ENCODE measurements at places on chromosomes 1 and 21. TPM values are rescaled to one million over a fixed set of nuclear protein-coding genes. Genes with fewer than 3 reads are reported as not detected.
A peak's percentile ranks its signal among the peaks of the same experiment; 100 is the strongest.

DNA sequence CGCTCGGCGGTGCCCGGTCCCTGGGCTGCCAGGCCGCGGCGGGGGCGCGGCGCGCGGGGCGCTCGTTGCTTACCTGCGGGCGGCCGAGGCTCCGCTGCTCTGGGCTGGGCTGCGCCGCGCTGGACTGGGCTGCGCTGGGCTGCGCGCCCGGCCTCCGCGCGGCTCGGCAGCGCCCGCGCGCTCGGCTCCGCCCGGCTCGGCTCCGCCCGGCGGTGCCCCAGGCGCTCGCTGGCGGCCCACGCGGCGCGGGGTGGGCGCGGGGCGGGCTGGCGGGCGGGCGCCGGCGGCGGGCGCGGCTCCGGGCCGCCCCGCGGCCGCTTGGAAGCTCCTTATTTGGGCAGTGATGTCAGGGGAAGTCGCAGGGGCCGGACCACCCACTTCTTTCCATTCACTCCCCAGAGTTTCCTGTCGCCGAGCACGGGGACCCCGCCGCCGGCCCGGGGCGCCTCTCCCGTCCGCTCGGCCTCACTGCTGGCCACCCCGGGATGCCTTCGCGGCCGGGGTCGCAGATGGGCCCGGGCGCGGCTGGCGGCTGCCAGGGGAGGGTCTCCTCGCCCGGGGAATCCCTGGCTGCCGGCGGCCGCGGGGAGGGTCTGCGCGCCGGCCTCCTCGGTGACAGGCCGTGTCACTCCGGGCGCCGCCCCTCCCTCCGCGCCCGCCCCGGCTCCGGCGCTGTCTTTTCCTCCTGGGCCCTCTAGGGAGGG lies 177.7 kb upstream of the EDN2 start:
- H3K4me1 ChIP-seq = peaks cover 14% of the 10 kb centered on the region
- H3K4me3 ChIP-seq = peak overlapping the region; percentile 79
- H3K36me3 ChIP-seq = no peaks in the 10 kb centered on the region
- no peaks in the 10 kb centered on the region for H3K27me3 ChIP-seq

- no peak overlapping the region for H3K27ac ChIP-seq
- H3K4me3 ChIP-seq = no peak overlapping the region
- no peaks in the 10 kb centered on the region for H3K27me3 ChIP-seq
- H3K4me1 ChIP-seq = no peaks in the 10 kb centered on the region
- DNase-seq = no peak
These were observed 34.7 kb upstream of the RIPK4 start for GRCh38 chr21:41801321-41802197.

DNA sequence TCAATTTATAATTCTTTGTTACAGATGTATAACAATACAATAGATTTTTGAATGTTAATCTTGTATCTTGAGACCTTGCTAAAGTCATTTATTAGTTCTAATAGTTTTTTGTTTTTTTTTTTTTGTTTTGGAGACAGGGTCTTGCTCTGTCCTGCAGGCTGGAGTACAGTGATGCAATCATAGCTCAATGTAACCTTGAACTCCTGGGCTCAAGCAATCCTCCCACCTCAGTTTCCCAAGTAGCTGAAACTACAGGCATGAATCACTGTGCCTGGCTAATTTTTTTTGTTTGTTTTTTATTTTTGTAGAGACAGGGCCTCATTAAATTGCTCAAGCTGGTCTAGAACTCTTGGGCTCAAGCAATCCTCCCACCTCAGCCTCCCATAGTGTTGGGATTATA lies 26.2 kb upstream of the DIPK1A start:
- no peak for DNase-seq
- peaks cover 4% of the 10 kb centered on the region for H3K4me1 ChIP-seq
- H3K36me3 ChIP-seq = no peaks in the 10 kb centered on the region
- no peaks in the 10 kb centered on the region for H3K27me3 ChIP-seq
- no peak overlapping the region for H3K4me3 ChIP-seq

GRCh38 chr1:63411066-63411465 lies 43.6 kb downstream of the ALG6 start:
- H3K4me3 ChIP-seq = no peak overlapping the region
- H3K27ac ChIP-seq = no peak overlapping the region
- H3K36me3 ChIP-seq = no peaks in the 10 kb centered on the region
- H3K27me3 ChIP-seq = no peaks in the 10 kb centered on the region
- no peaks in the 10 kb centered on the region for H3K4me1 ChIP-seq

GRCh38 chr1:198906739-198907422 lies 268.0 kb downstream of the PTPRC start:
- H3K4me1 ChIP-seq = peaks cover 44% of the 10 kb centered on the region
- H3K36me3 ChIP-seq = no peaks in the 10 kb centered on the region
- H3K27me3 ChIP-seq = no peaks in the 10 kb centered on the region
- no peak for DNase-seq

DNA sequence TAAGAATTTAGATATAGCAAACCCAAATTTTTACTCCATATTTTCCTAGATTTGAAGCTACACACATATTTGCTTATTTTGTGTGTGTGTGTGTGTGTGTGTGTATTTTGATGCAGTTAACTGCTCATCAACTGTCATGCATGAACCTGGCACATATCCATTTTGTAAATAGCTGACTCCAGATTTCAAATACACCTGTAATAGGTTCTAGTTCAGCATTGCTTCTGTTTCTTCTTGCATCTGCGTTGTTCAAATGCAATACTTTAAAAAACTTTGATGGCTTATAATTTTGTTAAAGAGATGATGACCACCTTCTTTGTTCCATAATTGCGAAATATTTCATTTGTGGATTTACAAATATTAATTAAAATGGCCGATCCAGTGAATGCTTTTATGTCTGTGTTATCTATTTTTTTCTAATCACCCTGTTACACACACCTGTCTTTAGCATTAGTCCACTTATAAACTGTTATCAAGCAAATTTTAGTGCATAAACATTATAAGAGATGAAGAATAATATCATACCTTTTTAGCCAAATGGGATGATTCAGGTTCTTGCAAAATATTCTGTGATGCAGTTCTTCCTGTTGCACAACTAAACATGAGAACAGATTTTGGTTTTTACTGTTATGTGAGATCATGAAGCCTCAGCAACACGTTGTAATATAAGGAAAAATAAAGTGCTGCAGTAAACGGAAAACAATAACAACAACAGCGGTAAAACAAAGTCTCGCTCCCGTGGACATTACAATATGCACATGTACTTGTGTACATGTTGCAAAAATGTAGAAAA lies 12.7 kb upstream of the S100A11 start:
- peak overlapping the region; percentile 98 for H3K27ac ChIP-seq
- H3K4me1 ChIP-seq = peaks cover 47% of the 10 kb centered on the region
- H3K4me3 ChIP-seq = no peak overlapping the region
- H3K36me3 ChIP-seq = no peaks in the 10 kb centered on the region
- peaks cover 11% of the 10 kb centered on the region for H3K27me3 ChIP-seq
- peak; percentile 88 for DNase-seq

- no peak for DNase-seq
- peaks cover 15% of the 10 kb centered on the region for H3K4me1 ChIP-seq
- H3K4me3 ChIP-seq = no peak overlapping the region
- no peaks in the 10 kb centered on the region for H3K36me3 ChIP-seq
- H3K27ac ChIP-seq = peak overlapping the region; percentile 92
These were observed 50.7 kb downstream of the ARHGEF16 start for GRCh38 chr1:3505161-3505560.

- no peak for DNase-seq
- H3K27me3 ChIP-seq = no peaks in the 10 kb centered on the region
- no peak overlapping the region for H3K4me3 ChIP-seq
- no peaks in the 10 kb centered on the region for H3K4me1 ChIP-seq
These were observed 13.2 kb upstream of the BEND5 start for GRCh38 chr1:48789903-48790302.

GRCh38 chr1:182984621-182985020 lies 31.7 kb upstream of the SHCBP1L start:
- no peaks in the 10 kb centered on the region for H3K36me3 ChIP-seq
- peaks cover 12% of the 10 kb centered on the region for H3K4me1 ChIP-seq
- no peak overlapping the region for H3K4me3 ChIP-seq
- no peak for DNase-seq
- no peak overlapping the region for H3K27ac ChIP-seq

GRCh38 chr1:208997726-208998312 lies 585.7 kb upstream of the CAMK1G start:
- DNase-seq = peak; percentile 47
- H3K27me3 ChIP-seq = no peaks in the 10 kb centered on the region
- no peaks in the 10 kb centered on the region for H3K36me3 ChIP-seq

- peaks cover 99% of the 10 kb centered on the region for H3K4me1 ChIP-seq
- no peaks in the 10 kb centered on the region for H3K27me3 ChIP-seq
- H3K27ac ChIP-seq = peak overlapping the region; percentile 94
- H3K4me3 ChIP-seq = no peak overlapping the region
- no peaks in the 10 kb centered on the region for H3K36me3 ChIP-seq
These were observed 77.1 kb upstream of the IPO9 start for GRCh38 chr1:201751872-201752271.

- peaks cover 14% of the 10 kb centered on the region for H3K4me1 ChIP-seq
- no peaks in the 10 kb centered on the region for H3K27me3 ChIP-seq
- peak overlapping the region; percentile 63 for H3K27ac ChIP-seq
These were observed 110.8 kb downstream of the LACTBL1 start for GRCh38 chr1:22861764-22862440.

GRCh38 chr1:208438112-208438699 lies 194.0 kb upstream of the PLXNA2 start:
- peak overlapping the region; percentile 20 for H3K27ac ChIP-seq
- no peak overlapping the region for H3K4me3 ChIP-seq
- H3K27me3 ChIP-seq = no peaks in the 10 kb centered on the region
- no peaks in the 10 kb centered on the region for H3K36me3 ChIP-seq

DNA sequence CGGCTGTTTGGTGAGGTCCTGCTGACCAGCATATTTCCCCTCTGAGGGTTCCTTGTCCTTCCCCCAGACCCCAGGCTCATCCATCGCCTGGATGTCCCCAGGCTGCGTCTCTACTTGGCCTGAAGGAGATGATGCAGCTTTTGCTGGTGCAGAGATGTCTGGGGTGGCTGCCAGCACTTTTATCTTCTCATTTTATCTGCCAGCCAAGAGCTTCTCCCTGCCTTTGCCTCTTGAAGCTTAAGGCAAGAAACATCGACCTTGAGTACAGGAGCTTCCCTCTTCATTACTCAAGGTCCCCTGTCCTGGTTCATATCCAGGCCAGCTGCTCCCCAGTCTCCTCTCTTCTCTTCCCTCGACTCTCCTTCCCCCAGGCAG lies 9.2 kb upstream of the H6PD start:
- DNase-seq = peak; percentile 33
- H3K4me3 ChIP-seq = no peak overlapping the region
- H3K4me1 ChIP-seq = no peaks in the 10 kb centered on the region

GRCh38 chr1:235357485-235358373 lies 9.5 kb upstream of the TBCE start:
- no peaks in the 10 kb centered on the region for H3K36me3 ChIP-seq
- H3K4me3 ChIP-seq = no peak overlapping the region
- no peak for DNase-seq
- no peaks in the 10 kb centered on the region for H3K4me1 ChIP-seq
- no peaks in the 10 kb centered on the region for H3K27me3 ChIP-seq
- no peak overlapping the region for H3K27ac ChIP-seq

GRCh38 chr1:76239470-76239918 lies 164.9 kb downstream of the ST6GALNAC3 start:
- no peak overlapping the region for H3K27ac ChIP-seq
- no peaks in the 10 kb centered on the region for H3K4me1 ChIP-seq
- H3K4me3 ChIP-seq = no peak overlapping the region
- no peaks in the 10 kb centered on the region for H3K36me3 ChIP-seq
- H3K27me3 ChIP-seq = no peaks in the 10 kb centered on the region
- DNase-seq = no peak

GRCh38 chr1:198113342-198113750 lies 43.5 kb upstream of the NEK7 start:
- no peaks in the 10 kb centered on the region for H3K27me3 ChIP-seq
- DNase-seq = peak; percentile 66
- H3K36me3 ChIP-seq = no peaks in the 10 kb centered on the region
- H3K27ac ChIP-seq = no peak overlapping the region
- peaks cover 46% of the 10 kb centered on the region for H3K4me1 ChIP-seq

GRCh38 chr21:26127918-26128317 lies 42.7 kb downstream of the APP start:
- H3K4me3 ChIP-seq = peak overlapping the region; percentile 51
- no peaks in the 10 kb centered on the region for H3K27me3 ChIP-seq
- H3K27ac ChIP-seq = peak overlapping the region; percentile 28
- peaks cover 8% of the 10 kb centered on the region for H3K36me3 ChIP-seq
- peak; percentile 81 for DNase-seq

DNA sequence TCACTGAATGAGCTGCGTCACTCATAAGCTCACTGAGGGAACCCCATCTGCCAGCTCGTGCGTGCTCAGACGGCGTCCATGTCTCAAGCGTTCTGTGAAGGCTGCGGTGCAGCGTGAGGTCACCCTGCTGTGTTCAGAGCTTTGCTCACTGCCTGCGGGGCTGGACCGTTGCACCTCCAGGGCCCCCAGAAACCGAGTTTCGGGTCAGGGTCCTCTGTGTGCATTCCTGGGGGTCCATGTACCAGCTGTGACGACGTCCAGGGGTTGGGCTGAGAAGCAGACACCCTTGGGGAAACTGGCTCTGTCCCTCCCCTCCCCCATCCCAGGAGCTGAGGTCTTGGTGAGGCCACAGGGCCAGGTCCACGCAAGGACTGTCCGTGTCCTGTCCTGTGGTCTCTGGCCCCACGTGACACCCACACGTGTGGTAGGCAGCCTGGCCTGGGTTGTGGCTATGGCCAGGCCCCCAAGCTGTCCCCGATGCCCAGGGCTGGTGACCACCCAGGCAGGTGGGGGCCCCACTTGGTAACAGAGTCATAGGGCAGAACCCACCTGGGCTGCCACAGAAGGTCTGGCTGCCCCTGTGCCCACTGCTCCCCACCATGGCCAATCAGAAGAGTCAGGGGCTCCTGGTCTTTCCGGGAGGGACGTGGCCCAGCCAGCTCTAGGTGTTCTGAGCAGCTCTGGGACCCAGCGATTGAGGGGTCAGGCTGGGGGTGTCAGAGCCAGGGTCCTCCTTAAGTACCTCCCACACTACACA lies 24.4 kb downstream of the FTCD start:
- H3K4me3 ChIP-seq = no peak overlapping the region
- peaks cover 10% of the 10 kb centered on the region for H3K36me3 ChIP-seq
- no peaks in the 10 kb centered on the region for H3K4me1 ChIP-seq
- H3K27me3 ChIP-seq = no peaks in the 10 kb centered on the region
- H3K27ac ChIP-seq = no peak overlapping the region

- no peak overlapping the region for H3K4me3 ChIP-seq
- peaks cover 23% of the 10 kb centered on the region for H3K27me3 ChIP-seq
- DNase-seq = no peak
- H3K4me1 ChIP-seq = no peaks in the 10 kb centered on the region
These were observed 2.3 kb downstream of the TNNI1 start for GRCh38 chr1:201419256-201419655.

- no peak overlapping the region for H3K27ac ChIP-seq
- H3K36me3 ChIP-seq = no peaks in the 10 kb centered on the region
- H3K27me3 ChIP-seq = no peaks in the 10 kb centered on the region
- peak; percentile 58 for DNase-seq
These were observed 48.2 kb upstream of the TNFSF4 start for GRCh38 chr1:173255214-173255813.

The KIF17 gene
- not detected for total RNA-seq

The INSRR gene
- total RNA-seq = not detected

The TRIM58 gene
- total RNA-seq = not detected

The C8B gene
- total RNA-seq = not detected

The PTGS2 gene
- total RNA-seq = 69.3 TPM

The WNT3A gene
- total RNA-seq = not detected

The FCRL2 gene
- not detected for total RNA-seq

The PHGDH gene
- 298 TPM for total RNA-seq

The MIXL1 gene
- not detected for total RNA-seq

The GPR89A gene
- 51.2 TPM for total RNA-seq

The TDRD5 gene
- not detected for total RNA-seq

The CYP4A11 gene
- total RNA-seq = not detected
